Aorta (tissue), 5 donors: ENCODE measurements at places on chromosomes 7 and 10. TPM values are rescaled to one million over a fixed set of nuclear protein-coding genes. Genes with fewer than 3 reads are reported as not detected.

PTN gene
- total RNA-seq: 6.4 TPM

C10orf62 gene
- 0.29 TPM for total RNA-seq

AGAP9 gene
- 7.3 TPM for total RNA-seq

DGKI gene
- total RNA-seq: 11.3 TPM

PRSS2 gene
- total RNA-seq: 12.0 TPM

SFMBT2 gene
- 9.2 TPM for total RNA-seq

MOGAT3 gene
- total RNA-seq: not detected

CFAP46 gene
- total RNA-seq: not detected

CDC14C gene
- total RNA-seq: not detected

SGCE gene
- total RNA-seq: 84.7 TPM

CRCP gene
- 29.5 TPM for total RNA-seq

TMEM139 gene
- 1.2 TPM for total RNA-seq

GRCh38 chr7:65809259-65809981 lies 63.5 kb upstream of the VKORC1L1 start:
- H3K36me3 ChIP-seq: no peaks in the 10 kb centered on the region
- no peaks in the 10 kb centered on the region for H3K27me3 ChIP-seq
- no peak overlapping the region for H3K27ac ChIP-seq
- no peaks in the 10 kb centered on the region for H3K4me1 ChIP-seq

GRCh38 chr7:828793-829561 lies 3.3 kb upstream of the SUN1 start:
- H3K4me1 ChIP-seq: peaks cover 8% of the 10 kb centered on the region
- no peak for DNase-seq
- no peaks in the 10 kb centered on the region for H3K27me3 ChIP-seq
- H3K36me3 ChIP-seq: no peaks in the 10 kb centered on the region
- H3K27ac ChIP-seq: no peak overlapping the region
- H3K4me3 ChIP-seq: no peak overlapping the region

- no peaks in the 10 kb centered on the region for H3K27me3 ChIP-seq
- no peak overlapping the region for H3K4me3 ChIP-seq
These were observed 406.1 kb downstream of the TCERG1L start for GRCh38 chr10:130905386-130905785.

GRCh38 chr10:131221632-131222277 lies 89.8 kb downstream of the TCERG1L start:
- DNase-seq: no peak
- no peaks in the 10 kb centered on the region for H3K27me3 ChIP-seq
- H3K4me1 ChIP-seq: no peaks in the 10 kb centered on the region
- no peaks in the 10 kb centered on the region for H3K36me3 ChIP-seq

- no peaks in the 10 kb centered on the region for H3K27me3 ChIP-seq
- H3K4me1 ChIP-seq: peaks cover 14% of the 10 kb centered on the region
- H3K36me3 ChIP-seq: no peaks in the 10 kb centered on the region
These were observed 158.2 kb downstream of the WNT2 start for GRCh38 chr7:117164620-117165019.

DNA sequence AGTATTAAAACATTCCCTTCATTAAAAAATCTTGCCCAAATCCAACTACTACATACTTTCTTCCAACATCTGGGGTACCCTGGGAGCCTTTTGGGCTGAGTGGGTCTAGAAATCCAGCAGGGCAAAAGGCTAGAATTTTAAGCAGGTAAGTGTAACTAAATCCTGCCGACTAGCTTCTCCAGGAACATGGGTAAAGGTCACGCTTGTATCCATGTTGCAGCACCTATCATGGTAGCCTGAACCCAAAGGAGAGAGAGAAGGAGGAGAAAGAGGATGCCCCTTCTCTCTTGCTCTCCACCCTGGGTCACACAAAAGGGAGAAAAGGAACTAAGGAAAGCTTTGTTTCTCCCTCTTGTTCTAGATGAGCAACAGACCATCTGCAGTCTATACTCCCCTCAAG lies 53.3 kb downstream of the ZNF680 start:
- H3K27ac ChIP-seq: no peak overlapping the region
- no peaks in the 10 kb centered on the region for H3K27me3 ChIP-seq
- H3K4me1 ChIP-seq: no peaks in the 10 kb centered on the region

DNA sequence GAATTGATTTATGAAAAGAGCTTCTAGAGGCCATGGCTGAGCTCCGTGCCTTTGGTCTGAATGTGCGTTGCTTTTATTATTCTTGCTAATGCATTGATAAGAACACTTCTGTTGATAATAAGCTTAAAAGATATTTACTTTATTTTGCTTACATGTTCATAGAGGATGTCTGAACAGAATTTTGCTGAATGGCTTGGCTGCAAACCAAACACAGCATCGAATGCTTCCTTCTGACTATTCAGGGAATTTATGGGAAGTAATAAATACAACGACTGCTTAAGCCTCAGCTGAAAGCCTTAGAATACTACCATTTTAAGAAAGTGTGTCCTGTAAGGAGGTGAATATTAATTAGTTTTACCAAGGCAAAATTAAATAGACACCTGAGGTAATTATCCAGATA lies 643.5 kb upstream of the POT1 start:
- DNase-seq: no peak
- no peaks in the 10 kb centered on the region for H3K36me3 ChIP-seq
- no peak overlapping the region for H3K27ac ChIP-seq
- no peaks in the 10 kb centered on the region for H3K27me3 ChIP-seq
- no peaks in the 10 kb centered on the region for H3K4me1 ChIP-seq

- no peak overlapping the region for H3K4me3 ChIP-seq
- DNase-seq: no peak
- H3K27me3 ChIP-seq: no peaks in the 10 kb centered on the region
- H3K27ac ChIP-seq: no peak overlapping the region
- H3K4me1 ChIP-seq: no peaks in the 10 kb centered on the region
These were observed 287.0 kb downstream of the WDR37 start for GRCh38 chr10:1343176-1343575.

DNA sequence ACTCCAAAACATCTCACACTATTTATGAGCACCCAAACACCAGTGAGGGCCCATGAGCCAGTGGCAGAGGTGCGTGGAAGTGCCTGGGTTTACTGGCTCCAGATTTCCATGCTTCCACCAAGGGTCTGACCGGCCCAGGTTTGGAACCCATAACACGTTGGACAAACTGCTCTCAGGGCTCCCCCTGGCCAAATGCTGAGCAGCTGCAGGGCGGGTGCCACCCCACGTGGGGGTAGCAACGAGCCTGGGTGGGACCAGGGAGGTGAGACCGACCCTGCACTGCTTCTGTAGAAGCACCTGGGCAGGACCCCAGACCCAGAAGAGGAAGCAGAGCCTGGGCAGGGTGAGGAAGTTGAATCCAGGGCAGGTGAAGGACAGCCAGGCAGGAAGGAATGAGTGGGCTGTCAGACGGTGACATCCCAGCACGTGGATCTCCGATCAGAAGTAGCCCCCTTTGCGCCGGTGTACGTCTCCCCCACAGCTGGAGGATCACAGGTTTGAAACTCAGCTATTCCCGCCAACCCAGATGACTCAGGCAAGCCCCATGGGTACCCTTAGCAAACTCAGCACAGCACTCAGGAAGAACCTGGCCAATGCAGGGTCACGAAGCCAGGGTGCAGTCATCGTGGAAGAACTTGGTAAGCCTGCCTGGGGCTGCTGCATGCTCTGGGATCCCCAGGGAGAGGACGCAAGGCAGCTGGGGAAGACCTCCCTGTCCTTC lies 100.4 kb upstream of the DDC start:
- H3K4me3 ChIP-seq: no peak overlapping the region
- peak; percentile 84 for DNase-seq
- no peaks in the 10 kb centered on the region for H3K27me3 ChIP-seq
- H3K36me3 ChIP-seq: no peaks in the 10 kb centered on the region

DNA sequence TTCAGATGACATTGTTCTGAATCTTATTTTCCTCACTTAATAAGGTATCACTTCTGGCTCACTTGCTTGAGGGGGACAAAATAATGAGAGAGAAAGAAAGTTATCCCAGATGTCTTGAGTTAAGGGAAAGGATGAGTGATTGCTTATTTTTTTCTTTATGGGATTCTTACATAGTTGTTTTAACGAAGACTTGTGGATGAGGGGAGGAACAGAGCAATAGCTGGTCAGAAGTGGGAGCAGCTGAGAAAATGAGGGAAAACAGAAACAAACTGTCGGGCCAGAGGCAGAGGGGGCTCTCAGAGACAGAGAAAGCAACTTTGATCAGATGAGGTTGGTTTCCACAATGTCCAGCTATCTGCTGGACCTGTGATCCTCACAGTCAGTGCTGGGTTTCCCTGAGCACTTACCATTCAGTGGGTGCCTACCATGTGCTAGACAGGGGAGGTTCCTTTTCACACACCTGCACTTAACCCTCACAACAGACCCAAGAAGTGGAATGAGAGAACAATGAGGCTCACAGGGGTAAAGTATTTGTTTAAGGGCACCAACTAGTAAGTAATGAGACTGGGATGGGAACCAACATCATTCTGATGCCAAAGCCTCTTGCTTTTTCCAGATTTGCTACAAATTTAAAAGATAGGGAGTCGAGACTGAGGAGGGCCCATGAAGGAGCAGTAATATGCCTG lies 64.2 kb downstream of the BICC1 start:
- no peak for DNase-seq
- peak overlapping the region; percentile 23 for H3K27ac ChIP-seq
- H3K4me3 ChIP-seq: no peak overlapping the region
- no peaks in the 10 kb centered on the region for H3K36me3 ChIP-seq
- H3K27me3 ChIP-seq: no peaks in the 10 kb centered on the region
- H3K4me1 ChIP-seq: peaks cover 6% of the 10 kb centered on the region

DNA sequence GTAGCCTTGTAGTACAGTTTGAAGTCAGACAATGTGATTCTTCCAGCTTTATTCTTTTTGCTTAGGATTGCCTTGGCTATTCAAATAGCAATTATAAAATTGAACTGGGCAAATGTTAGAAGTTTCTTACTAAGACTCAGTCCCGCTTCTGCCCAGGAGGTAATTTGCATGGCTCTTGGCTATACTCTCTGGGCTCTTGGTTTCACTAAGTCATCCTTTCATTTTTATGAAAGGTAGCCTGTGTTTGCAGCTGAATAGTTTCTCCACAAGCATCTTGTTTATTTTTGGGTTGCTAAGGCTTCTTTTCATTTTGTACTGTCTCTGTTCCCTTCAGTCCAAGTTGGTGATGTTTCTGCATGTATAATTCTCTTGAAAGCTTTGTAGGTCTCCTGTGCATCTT lies 340.6 kb downstream of the SH2D4B start:
- no peak overlapping the region for H3K27ac ChIP-seq
- no peaks in the 10 kb centered on the region for H3K36me3 ChIP-seq
- no peak for DNase-seq
- H3K27me3 ChIP-seq: no peaks in the 10 kb centered on the region

GRCh38 chr10:113169853-113170460 lies 219.9 kb downstream of the TCF7L2 start:
- no peaks in the 10 kb centered on the region for H3K4me1 ChIP-seq
- H3K36me3 ChIP-seq: no peaks in the 10 kb centered on the region
- no peak overlapping the region for H3K27ac ChIP-seq
- no peak overlapping the region for H3K4me3 ChIP-seq
- no peak for DNase-seq

DNA sequence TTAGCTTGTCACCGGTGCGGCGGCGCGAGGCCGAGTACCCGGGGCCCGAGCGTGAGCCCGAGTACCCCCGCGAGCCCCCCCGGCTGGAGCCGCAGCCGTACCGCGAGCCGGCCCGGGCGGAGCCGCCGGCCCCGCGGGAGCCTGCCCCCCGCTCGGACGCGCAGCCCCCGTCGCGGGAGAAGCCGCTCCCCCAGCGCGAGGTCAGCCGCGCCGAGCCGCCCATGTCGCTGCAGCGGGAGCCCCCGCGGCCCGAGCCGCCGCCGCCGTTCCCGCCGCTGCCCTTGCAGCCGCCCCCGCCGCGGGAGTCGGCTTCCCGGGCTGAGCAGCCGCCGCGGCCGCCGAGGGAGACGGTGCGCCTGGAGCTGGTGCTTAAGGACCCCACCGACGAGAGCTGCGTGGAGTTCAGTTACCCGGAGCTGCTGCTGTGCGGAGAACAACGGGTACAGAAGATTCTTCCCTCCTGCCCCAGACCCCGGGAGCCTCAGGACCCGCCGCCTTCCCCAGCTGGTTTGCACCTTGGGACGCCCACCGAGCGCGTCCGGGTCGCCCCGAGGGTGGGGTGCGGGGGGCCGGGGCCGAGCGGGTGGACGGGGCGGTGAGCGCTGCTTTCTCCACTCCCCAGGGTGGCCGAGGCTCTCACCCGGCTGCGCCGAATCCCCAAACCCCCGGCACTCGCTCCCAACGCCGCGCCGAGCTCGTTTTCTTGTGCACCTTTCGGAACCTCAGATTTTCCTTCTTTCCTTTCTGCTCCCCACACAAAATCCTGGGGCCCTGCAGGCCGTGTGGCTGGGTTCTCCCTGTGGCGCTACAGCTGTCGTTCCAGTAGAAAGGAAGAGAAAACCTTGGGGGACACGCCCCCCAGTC lies 708 bp downstream of the UBN2 start:
- no peaks in the 10 kb centered on the region for H3K36me3 ChIP-seq
- H3K27me3 ChIP-seq: no peaks in the 10 kb centered on the region
- peak overlapping the region; percentile 67 for H3K27ac ChIP-seq
- peak; percentile 55 for DNase-seq
- H3K4me1 ChIP-seq: no peaks in the 10 kb centered on the region
- peak overlapping the region; percentile 84 for H3K4me3 ChIP-seq

GRCh38 chr10:96632974-96633710 lies 46.3 kb upstream of the TM9SF3 start:
- no peaks in the 10 kb centered on the region for H3K36me3 ChIP-seq
- no peaks in the 10 kb centered on the region for H3K27me3 ChIP-seq
- H3K4me1 ChIP-seq: no peaks in the 10 kb centered on the region
- H3K4me3 ChIP-seq: no peak overlapping the region

GRCh38 chr10:104322416-104322782 lies 15.9 kb downstream of the ITPRIP start:
- H3K27ac ChIP-seq: no peak overlapping the region
- no peaks in the 10 kb centered on the region for H3K27me3 ChIP-seq
- H3K4me1 ChIP-seq: no peaks in the 10 kb centered on the region

DNA sequence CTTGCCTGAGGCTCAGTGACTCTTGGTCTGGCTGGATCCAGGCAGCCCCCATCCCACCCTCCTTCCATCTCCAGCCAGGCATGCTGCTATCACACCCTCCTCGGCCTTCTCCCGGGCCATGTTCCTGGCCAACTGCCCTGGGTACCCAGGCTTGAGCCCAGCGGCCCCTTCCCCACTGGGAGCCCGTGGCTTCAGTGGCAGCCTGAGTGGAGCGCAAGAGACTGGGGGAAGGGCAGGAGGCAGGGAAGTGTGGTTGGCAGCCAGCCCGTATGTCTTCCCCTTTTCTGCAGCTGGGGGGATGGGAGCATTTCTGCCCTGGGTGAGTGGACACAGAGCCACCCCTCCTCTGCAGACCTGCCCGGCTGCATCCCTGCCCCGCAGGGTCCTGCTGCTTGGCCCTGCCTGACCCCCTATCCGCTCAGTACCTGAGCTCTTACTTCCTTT lies 148.5 kb downstream of the ARHGAP22 start:
- DNase-seq: peak; percentile 87
- no peaks in the 10 kb centered on the region for H3K4me1 ChIP-seq
- no peaks in the 10 kb centered on the region for H3K27me3 ChIP-seq
- no peak overlapping the region for H3K27ac ChIP-seq
